ENCODE measurements at places on chromosomes 7 and 10.

DNA sequence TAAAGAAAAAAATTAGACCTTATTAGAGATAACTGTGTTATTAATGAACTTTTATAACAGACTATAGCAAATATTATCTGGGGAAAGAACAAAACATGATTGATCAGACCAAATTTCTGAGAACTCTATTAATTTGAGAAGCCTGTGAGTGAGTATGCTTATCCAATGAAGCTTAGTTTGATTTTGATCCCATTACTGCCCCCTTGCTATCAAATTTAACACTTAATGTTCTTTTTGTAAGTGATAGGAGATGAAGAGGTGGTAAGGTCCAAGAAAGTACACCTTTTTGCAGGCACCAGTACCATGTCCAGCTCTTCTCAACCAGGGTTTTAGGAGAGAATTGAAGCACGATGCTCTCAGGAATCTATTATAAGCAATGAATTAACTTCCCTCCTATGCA lies 49.9 kb downstream of the ZNF365 start:
- H3K27me3 ChIP-seq = peaks cover 6% of the 10 kb centered on the region
- no peaks in the 10 kb centered on the region for H3K36me3 ChIP-seq
- peaks cover 13% of the 10 kb centered on the region for H3K4me1 ChIP-seq
- no peak for DNase-seq
- no peak overlapping the region for H3K4me3 ChIP-seq

- no peaks in the 10 kb centered on the region for H3K27me3 ChIP-seq
- no peaks in the 10 kb centered on the region for H3K4me1 ChIP-seq
- DNase-seq = no peak
- H3K36me3 ChIP-seq = no peaks in the 10 kb centered on the region
- no peak overlapping the region for H3K27ac ChIP-seq
- H3K4me3 ChIP-seq = no peak overlapping the region
Measured at GRCh38 chr7:34187798-34188307, 282.5 kb downstream of the BMPER start.

DNA sequence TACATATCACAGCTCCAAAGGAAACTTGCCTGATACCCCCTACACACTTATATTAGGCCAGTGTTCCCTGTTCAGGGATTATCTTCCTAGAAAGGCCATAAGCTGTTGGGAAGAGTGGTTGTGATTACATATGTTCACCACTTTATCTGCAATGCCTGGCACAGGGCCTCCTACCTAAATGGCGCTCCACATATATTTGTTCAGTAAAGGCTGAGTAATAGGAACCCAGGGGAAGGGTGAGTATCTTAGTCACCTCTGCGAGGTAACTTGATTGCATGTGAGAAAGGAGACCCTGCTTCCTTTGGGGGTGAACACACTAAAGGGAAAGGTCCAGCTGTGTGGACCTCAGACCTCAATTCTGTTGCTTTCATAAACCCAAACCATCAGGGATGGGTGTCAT lies 896.0 kb downstream of the LRMDA start:
- no peak overlapping the region for H3K4me3 ChIP-seq
- peaks cover 3% of the 10 kb centered on the region for H3K27me3 ChIP-seq
- no peaks in the 10 kb centered on the region for H3K4me1 ChIP-seq
- no peaks in the 10 kb centered on the region for H3K36me3 ChIP-seq
- no peak for DNase-seq
- no peak overlapping the region for H3K27ac ChIP-seq

DNA sequence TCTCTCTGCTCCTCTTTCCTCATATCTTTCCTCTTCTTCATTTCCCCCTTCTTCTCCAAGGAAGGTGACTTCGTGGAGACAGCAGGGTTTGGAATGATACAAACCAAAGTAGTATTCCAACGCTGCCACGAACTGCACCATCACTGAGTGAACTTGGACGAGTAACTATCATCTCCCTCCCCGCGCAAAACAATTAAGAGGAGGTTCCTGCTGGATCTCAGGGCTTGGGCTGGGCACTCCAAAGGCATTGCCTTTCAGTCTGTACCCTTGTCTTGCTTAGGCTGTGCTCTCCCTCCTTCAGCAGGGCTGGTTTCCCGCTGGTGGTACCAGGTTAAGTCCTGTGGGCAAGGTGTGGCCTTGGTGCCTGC lies 790 bp upstream of the PITX3 start:
- peak overlapping the region; percentile 79 for H3K4me3 ChIP-seq
- DNase-seq = no peak
- peak overlapping the region; percentile 1 for H3K27ac ChIP-seq
- H3K4me1 ChIP-seq = peaks cover 25% of the 10 kb centered on the region

GRCh38 chr7:157690058-157690832 lies 353.4 kb downstream of the DNAJB6 start:
- H3K36me3 ChIP-seq = no peaks in the 10 kb centered on the region
- no peak for DNase-seq

- no peak overlapping the region for H3K4me3 ChIP-seq
- H3K27ac ChIP-seq = no peak overlapping the region
- no peaks in the 10 kb centered on the region for H3K27me3 ChIP-seq
- peaks cover 19% of the 10 kb centered on the region for H3K36me3 ChIP-seq
- H3K4me1 ChIP-seq = no peaks in the 10 kb centered on the region
- DNase-seq = no peak
Measured at GRCh38 chr10:43524434-43525247, 49.8 kb downstream of the ZNF239 start.

DNA sequence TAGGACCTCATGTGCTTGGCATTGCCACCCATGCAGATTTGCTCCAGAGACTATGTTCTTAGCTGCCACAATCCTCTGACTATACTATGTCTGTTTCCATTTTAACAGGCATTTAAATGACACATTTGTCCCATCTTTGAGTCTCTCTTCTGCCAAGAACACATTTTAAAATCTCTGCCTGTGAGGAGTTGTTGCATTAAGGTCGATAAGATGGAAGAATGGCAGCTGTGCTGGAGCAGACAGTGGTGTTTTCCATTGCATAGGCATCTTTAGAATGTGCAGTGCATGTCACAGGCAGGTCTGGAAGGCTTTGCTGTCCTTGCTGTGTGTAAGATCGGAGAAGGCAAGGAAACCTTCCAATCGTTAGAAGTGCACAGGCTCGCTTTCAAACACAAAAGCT lies 70.9 kb upstream of the CELF2 start:
- no peaks in the 10 kb centered on the region for H3K4me1 ChIP-seq
- no peak overlapping the region for H3K27ac ChIP-seq
- peaks cover 4% of the 10 kb centered on the region for H3K36me3 ChIP-seq
- H3K27me3 ChIP-seq = peaks cover 11% of the 10 kb centered on the region

- H3K27ac ChIP-seq = no peak overlapping the region
- DNase-seq = no peak
- H3K4me3 ChIP-seq = no peak overlapping the region
- H3K36me3 ChIP-seq = no peaks in the 10 kb centered on the region
- H3K4me1 ChIP-seq = no peaks in the 10 kb centered on the region
Measured at GRCh38 chr10:86217371-86218080, 149.1 kb downstream of the GRID1 start.

- no peak for DNase-seq
- peaks cover 49% of the 10 kb centered on the region for H3K36me3 ChIP-seq
- H3K27ac ChIP-seq = no peak overlapping the region
- no peak overlapping the region for H3K4me3 ChIP-seq
- no peaks in the 10 kb centered on the region for H3K27me3 ChIP-seq
Measured at GRCh38 chr7:27527348-27527714, 135.4 kb downstream of the HIBADH start.

GRCh38 chr10:32163762-32164148 lies 107.5 kb upstream of the KIF5B start:
- peaks cover 12% of the 10 kb centered on the region for H3K27me3 ChIP-seq
- no peak overlapping the region for H3K27ac ChIP-seq
- no peak overlapping the region for H3K4me3 ChIP-seq
- H3K4me1 ChIP-seq = no peaks in the 10 kb centered on the region
- no peaks in the 10 kb centered on the region for H3K36me3 ChIP-seq
- DNase-seq = no peak

GRCh38 chr10:117472872-117473271 lies 69.7 kb upstream of the EMX2 start:
- H3K4me3 ChIP-seq = no peak overlapping the region
- H3K36me3 ChIP-seq = no peaks in the 10 kb centered on the region
- H3K4me1 ChIP-seq = peaks cover 2% of the 10 kb centered on the region

DNA sequence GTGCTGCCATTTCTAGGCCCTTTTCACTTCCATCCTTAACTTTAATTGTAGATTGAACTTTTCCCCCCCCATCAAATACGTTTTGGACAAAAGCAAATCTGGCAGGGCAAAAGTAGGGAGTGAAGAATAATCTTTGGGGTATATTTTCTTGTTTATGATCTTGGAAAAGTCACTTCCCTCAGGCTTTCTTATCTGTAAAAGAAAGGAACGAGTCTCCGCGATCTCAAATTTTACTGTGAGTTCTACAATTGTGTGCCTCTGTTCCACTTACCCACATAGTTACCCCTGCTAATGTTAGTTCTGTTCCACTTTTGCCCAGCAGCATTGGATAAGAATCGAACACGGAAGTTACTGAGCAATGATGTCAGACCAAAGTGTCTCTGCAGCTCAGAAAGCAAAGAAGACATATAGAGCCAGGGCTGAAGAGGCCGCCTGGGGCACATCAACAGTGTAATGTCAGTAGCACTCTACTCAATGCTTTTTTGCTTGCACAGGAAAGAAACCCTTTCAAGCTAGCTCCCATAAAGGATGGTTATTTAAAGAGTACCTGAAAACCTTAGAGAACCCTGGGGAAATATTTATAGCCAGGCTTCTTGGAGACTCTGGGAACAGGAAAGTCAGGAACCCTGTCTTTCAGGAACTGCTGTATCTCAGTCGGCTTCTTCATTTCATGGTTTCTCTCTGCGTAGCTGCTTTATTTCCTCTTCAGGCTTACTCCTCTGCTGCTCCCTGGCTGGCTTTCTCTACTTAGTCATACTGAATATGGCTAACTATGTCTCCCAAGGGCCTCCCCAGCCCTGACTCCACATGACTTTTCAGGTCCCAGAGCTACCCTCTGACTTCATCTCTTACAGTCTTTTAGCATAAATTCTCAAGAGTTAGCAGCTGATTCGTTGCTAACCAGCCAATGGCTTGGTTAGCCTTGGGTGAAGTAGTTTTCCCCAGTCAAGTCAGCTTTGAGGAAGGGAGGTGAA lies 123.7 kb upstream of the FAM3C start:
- peaks cover 3% of the 10 kb centered on the region for H3K36me3 ChIP-seq
- no peaks in the 10 kb centered on the region for H3K27me3 ChIP-seq
- no peak overlapping the region for H3K4me3 ChIP-seq
- H3K27ac ChIP-seq = no peak overlapping the region

- no peaks in the 10 kb centered on the region for H3K4me1 ChIP-seq
- no peak overlapping the region for H3K4me3 ChIP-seq
- H3K36me3 ChIP-seq = no peaks in the 10 kb centered on the region
Measured at GRCh38 chr10:275680-276079, 140.4 kb downstream of the ZMYND11 start.

- H3K4me3 ChIP-seq = no peak overlapping the region
- H3K36me3 ChIP-seq = no peaks in the 10 kb centered on the region
- no peak for DNase-seq
- no peaks in the 10 kb centered on the region for H3K4me1 ChIP-seq
Measured at GRCh38 chr7:80439894-80440821, 71.7 kb downstream of the GNAT3 start.

DNA sequence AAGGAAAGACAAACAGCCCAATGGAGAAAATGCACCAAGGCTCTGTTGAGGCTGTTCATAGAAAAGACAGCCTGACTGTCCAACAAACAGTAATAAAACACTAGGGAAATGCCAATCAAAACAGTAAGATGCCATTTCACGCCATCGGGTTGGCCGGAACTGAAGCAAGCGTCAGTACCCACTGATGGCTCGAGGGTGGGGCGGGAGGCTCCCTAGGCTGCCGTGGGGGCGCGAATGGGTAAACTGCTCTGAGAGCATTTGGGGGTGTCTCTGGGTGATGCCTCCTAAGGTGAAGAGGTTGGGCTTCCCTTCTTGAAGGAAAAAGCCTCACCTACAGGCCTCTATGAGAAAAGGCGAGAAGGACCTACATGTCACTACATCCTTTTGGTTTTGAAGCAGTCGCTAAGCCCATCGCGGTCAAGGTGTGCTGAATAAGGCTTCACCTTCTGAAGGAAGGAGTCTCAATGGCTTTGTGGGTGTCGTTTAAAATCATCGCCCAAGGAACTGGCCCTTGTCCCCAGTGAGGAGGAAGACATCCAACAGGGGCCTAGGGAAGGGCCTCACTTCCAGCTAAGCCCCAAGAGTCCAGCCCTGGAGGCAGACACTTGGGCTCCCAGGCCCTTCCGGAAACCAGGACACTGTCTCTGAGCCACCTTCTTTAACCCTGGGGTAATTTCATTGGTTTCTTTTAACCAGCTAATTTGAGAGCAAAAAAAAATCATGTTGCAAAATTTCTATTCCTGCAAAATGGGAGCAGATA lies 98.5 kb upstream of the PPP2R2D start:
- H3K27ac ChIP-seq = no peak overlapping the region
- H3K4me1 ChIP-seq = no peaks in the 10 kb centered on the region
- no peak overlapping the region for H3K4me3 ChIP-seq
- H3K27me3 ChIP-seq = peaks cover 8% of the 10 kb centered on the region
- no peak for DNase-seq
- no peaks in the 10 kb centered on the region for H3K36me3 ChIP-seq

DNA sequence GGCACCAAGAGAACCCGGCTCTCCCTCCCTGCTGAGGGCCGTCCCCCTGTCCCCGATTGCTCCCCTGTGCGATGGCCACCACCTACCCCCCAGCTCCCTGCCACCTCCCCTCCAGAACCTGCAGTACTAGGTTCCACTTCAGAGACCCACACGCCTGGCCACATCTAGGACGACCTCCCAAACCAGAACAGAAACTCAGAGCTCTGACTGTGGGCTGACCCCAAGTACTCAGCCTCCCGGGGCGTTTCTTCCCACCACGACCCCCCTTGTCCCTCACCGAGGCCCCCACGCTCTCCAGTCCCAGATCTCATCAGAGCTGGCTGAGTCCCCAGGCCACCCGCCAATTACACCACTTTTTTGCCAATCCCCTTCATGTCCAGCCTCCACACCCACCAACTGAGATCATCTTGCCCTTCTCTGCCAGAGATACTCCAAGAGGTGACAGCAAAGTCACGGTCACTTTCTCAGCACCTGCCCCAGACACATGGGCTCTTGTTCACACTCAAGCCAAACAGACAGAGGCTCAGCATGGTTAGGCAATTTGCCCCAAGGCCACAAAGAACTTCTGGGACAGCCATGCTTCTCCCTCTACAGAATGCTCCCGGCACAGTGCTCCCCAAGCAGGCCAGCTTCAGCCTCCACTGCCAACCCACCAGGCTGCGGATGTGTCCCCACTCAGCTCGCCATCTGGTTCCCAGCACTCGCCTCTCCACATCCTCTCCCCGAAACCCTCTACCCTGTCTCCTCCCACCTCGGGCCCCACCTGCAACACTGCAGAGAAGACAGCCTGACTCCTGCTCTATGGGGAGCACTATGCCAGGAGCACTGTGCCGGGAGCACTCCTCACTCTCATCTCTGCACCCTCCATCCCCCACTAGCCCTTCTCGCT lies 4.7 kb downstream of the TMEM120A start:
- no peak for DNase-seq
- peaks cover 7% of the 10 kb centered on the region for H3K4me1 ChIP-seq
- H3K27me3 ChIP-seq = no peaks in the 10 kb centered on the region
- no peak overlapping the region for H3K4me3 ChIP-seq
- H3K36me3 ChIP-seq = no peaks in the 10 kb centered on the region
- H3K27ac ChIP-seq = no peak overlapping the region

GRCh38 chr7:91993976-91994375 lies 53.3 kb downstream of the AKAP9 start:
- H3K4me1 ChIP-seq = no peaks in the 10 kb centered on the region
- H3K36me3 ChIP-seq = peaks cover 21% of the 10 kb centered on the region
- no peaks in the 10 kb centered on the region for H3K27me3 ChIP-seq

- no peaks in the 10 kb centered on the region for H3K36me3 ChIP-seq
- H3K4me3 ChIP-seq = no peak overlapping the region
- H3K4me1 ChIP-seq = peaks cover 39% of the 10 kb centered on the region
- no peak for DNase-seq
Measured at GRCh38 chr10:124657806-124658205, 86.4 kb downstream of the FAM53B start.

- H3K4me1 ChIP-seq = peaks cover 58% of the 10 kb centered on the region
- no peak for DNase-seq
- H3K36me3 ChIP-seq = peaks cover 26% of the 10 kb centered on the region
- H3K27ac ChIP-seq = peak overlapping the region; percentile 64
- no peaks in the 10 kb centered on the region for H3K27me3 ChIP-seq
Measured at GRCh38 chr7:140146574-140146973, 30.2 kb downstream of the KDM7A start.

Data from activated naive CD8-positive, alpha-beta T cell treated with anti-CD3 and anti-CD28 coated beads for 36 hours (primary cell).